Astrocyte (in vitro differentiated cells and primary cell): ENCODE measurements at places on chromosomes 6 and 20. TPM values are rescaled to one million over a fixed set of nuclear protein-coding genes. Genes with fewer than 3 reads are reported as not detected.

The HTR1B gene
- 1.2 and 1.9 TPM in 2 replicates for total RNA-seq

The FILIP1 gene
- total RNA-seq: 1.0 and 2.0 TPM in 2 replicates

The OR2H2 gene
- total RNA-seq: not detected in 2 replicates

The BCL2L1 gene
- total RNA-seq: 103 and 149 TPM in 2 replicates

The RIMS4 gene
- total RNA-seq: 0.48 and 0.53 TPM in 2 replicates

The PAK5 gene
- total RNA-seq: 0.16 and 0.19 TPM in 2 replicates

The MRAP2 gene
- 0.12 and 0.20 TPM in 2 replicates for total RNA-seq

The SLC17A1 gene
- not detected in 2 replicates for total RNA-seq

The BPI gene
- total RNA-seq: not detected in 2 replicates
